Mammary epithelial cell (primary cell): ENCODE measurements at places on chromosomes 7 and 10. TPM values are rescaled to one million over a fixed set of nuclear protein-coding genes. Genes with fewer than 3 reads are reported as not detected.
A peak's percentile ranks its signal among the peaks of the same experiment; 100 is the strongest.

JAKMIP3 gene
- 0.50 TPM for total RNA-seq

ARMS2 gene
- 0.17 TPM for total RNA-seq

DNA sequence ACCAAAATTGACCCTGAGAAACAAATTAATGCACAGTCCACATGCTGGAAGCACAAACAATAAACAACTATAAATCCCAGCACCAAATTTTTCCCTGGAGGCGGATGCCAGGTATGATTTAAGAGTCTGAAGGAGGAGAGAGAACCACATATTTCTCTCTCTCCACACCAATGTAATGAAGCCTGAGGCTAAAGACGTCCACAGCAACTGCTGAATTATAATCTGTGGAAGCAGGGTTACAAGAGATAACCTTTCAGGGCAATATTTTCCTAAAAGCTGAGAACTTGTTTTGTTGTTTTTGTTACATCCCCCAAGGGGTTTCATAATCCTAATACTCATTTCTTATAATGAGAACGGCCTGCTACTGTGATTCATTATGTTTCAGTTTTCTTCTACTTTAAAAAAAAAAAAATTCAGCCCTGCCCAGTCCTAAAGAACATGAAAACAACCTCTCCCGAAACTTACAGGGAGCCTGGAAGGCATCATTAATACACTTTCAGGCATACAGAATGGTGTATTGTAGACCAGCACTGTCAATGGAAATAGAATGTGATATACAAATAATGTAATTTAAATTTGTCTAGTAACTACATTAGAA lies 48.5 kb upstream of the ABLIM1 start:
- DNase-seq = peak; percentile 48

- DNase-seq = no peak
Observed at GRCh38 chr10:48651293-48651692, 33.4 kb upstream of the WDFY4 start.

GRCh38 chr10:11180228-11180627 lies 162.6 kb downstream of the CELF2 start:
- no peak for DNase-seq

DNA sequence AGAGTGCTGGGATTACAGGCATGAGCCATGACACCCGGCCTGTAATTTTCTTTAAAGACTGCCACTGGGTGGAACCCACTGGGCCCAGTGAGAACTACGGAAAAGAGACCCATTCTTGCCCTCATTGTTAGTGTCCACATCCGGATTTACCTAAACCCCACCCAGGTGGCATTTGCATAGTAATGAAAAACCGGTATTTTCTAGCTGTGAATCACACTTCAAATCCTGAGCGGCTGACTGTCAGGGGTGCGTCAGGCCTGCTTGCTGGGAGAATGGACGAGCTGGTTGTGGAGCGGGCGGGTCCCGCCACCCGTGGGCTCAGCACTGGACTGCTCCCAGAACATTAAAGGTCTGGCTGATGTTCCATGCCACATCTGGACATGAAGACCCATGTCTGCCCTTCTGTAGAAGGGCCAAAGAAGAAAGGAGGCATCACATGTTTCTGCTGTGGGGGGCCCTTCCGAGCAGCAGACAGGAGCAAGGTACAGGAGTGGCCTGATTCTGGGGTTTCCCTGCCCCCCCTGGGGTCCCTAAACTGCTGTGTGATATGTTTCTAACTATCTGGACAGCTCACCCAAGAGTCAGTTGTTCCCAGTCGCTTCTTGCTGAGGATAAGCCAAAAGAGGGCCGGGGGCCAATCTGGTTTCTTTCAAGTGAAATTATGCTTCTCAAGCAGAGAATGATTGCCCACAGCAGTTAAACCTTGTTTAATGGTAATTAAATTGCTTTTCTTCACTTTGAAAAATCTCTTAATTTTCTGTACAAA lies 46.4 kb downstream of the KIAA1217 start:
- DNase-seq = peak; percentile 86

C10orf67 gene
- total RNA-seq = 1.8 TPM

DNA sequence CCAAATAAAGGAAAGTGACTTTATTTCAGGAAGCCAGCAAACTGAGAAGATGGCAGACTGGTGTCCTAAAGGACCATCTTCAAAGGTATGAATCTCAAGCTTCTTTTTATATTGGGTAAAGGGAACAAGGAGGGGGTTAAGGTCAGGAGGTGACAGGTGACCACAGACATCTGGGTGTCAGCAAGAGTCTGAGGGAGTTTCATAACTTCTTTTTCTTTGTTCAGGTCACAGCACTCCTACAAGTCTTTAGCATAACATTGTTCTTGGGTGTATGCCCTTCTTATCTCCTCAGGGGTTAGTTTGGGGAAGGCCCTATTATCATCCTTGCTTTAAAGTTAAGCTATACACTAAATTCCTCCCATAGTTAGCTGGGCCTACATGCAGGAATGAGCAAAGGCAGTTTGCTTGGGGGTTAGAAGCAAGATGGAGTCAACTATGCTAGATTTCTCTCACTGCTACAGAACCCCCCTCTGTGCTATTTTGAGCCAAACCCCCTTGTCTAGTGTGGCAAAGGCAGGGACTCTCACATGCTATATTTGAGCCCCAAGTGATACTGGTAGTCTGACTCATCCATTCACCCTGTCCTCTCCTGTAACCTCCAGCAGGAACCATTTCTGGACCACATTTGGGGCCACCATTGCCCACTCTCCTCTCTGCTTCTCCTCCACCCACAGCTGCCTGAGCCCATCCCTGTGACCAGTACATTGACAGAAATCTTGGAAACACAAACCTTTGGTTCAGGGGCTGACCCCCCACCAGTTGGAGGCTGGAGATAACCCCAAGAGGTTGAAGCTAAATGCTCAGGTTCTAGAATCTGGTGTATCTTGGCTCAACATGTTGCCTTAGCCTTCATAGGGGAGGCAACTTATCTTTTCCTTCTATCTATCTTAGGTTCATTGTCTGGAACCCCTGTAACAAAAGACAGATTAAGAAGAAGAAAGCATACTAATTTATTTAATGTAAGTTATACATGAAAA lies 55.5 kb upstream of the LRGUK start:
- DNase-seq = no peak

GRCh38 chr10:11673346-11674280 lies 62.2 kb upstream of the USP6NL start:
- no peak for DNase-seq

TBXAS1 gene
- 3.1 and 5.2 TPM in 2 replicates for total RNA-seq

- DNase-seq = no peak
Observed at GRCh38 chr7:19852192-19852591, 78.8 kb upstream of the TMEM196 start.

GRCh38 chr10:76921383-76922010 lies 716.1 kb downstream of the KCNMA1 start:
- no peak for DNase-seq

ANXA8 gene
- 336 TPM for total RNA-seq

GRCh38 chr10:78760463-78761310 lies 308.1 kb upstream of the ZMIZ1 start:
- DNase-seq = no peak

DNA sequence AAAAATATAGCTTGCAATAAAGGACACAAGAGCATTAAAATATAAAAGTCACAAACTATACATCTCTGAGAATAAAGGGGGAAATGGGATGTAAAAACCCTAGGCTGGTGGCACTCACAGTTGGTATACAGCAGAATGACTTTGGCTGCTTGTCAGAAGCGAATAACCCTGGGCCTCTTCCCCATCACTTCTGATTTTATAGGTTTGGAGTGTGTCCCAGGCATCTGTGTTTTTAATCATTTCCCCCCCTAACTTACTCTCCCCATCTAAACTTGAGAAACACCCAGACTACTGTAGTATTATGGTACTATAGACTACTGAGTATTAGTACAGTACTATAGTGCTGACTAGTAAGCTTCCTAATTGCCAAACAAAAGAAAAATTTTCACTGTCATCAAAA lies 1.8 kb upstream of the RPA3 start:
- no peak for DNase-seq

TBC1D12 gene
- total RNA-seq = 15.7 TPM

DNA sequence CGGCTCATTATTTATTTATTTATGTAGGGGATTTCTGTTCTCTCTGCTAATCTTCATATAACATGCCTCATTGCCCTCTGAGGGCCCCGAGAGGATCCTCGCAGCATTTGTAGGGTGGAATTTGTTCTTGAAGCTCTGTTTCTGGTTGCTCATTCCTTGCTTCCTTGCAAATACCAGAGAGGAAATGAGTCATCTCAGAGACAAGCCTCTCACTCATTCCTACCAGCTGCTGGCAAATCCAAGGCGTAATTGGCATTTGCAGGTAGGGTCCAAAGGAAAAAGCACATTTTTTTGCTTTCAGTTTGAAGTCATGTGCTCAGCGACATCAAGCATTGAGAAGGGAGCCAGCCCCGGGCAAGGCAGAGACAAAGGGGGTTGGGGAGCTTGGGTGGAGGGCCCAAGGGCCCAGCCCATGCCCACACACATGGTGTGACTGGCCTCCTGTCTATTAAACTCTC lies 501.6 kb downstream of the GALNT17 start:
- peak; percentile 4 for DNase-seq

DNA sequence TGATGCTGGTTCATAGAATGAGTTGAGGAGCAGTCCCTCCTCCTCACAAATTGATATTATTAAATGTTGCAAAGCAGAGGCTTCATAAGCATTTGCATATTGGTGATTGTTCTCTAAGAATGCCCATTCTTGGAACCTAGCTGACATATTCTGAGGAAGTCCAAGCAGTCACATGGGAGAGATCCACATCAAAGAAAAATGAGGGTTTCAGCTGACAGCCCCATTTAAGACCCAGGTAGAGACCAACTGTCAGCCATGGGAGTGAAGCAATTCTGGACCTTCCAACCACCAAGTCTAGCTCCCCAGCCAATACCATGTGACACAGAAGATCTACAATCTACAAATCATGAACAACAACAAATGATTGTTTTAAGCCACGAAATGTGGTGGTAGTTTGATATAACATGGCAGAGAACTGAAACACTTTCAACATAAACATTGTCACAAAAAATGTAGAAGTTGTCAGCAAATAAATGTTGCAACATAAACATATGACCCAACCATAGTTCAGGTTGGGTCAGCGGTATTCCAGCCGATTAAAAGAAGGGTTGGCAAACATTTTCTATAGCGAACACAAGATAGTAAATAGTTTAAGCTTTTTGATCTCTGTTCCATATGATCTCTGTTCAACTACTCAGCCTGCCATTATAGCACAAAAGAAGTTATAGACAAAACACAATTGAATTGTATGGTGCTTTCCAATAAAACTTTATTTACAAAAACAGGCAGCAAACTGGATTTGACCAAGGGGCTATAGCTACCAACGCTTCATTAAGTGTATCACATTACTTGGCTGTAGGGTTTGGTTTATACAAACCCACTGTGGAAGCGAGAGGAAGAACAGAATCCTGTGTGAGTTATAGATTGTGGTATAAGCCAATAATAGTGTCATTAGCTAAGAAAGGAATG lies 41.4 kb upstream of the MPP7 start:
- no peak for DNase-seq

GRB10 gene
- total RNA-seq = 28.4 and 49.7 TPM in 2 replicates

DNA sequence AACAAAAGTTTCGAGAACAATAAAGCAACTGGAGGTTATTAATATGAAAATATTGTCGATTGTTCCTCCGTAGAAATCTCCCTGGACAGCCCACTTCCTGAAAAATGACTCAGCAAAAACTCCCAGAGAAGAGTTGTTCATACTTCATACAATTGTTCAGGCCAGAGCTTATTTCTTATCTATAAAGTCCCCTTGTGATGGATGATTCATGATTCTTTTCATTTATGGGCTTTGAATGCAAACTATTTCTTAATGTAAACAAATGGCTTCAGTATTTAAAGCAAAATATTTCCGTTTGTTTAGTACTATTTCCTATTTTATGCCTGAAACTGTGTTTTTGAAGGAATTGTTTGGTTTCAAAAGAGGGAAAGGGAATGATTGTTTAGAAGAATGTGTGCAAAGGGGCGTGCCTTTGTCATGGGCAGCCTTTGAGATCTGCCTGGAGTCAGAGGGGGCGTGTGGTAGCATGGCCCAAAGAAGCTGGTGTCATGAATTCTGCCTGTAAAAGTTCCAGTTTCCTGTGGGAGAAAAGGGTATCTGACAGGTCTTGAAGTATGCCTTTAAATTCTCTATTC lies 26.2 kb upstream of the EXOC6 start:
- DNase-seq = peak; percentile 84

DNA sequence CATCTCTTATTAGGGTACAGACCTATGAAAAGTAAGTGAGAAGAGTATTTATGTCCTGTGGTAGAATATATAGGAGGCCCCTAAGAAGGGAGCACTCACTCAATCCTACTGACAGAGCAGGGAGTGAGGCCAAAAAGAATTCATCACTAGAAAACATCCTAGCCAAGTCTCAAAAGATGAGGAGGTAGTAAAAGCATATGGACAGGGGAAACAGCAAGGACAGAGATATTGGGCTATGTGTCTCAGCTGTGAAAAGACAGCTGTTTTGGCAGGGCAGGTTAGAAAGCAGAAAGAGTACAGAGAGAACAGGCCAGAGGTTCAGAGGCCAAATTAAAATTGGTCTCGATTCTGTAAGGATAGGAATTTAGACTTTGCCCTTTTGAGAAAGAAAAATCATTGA lies 548.3 kb upstream of the ANKRD30A start:
- no peak for DNase-seq

- no peak for DNase-seq
Observed at GRCh38 chr7:135167365-135167917, 3.1 kb downstream of the CYREN start.
